ENCODE measurements at places on chromosomes 7 and 10. TPM values are rescaled to one million over a fixed set of nuclear protein-coding genes. Genes with fewer than 3 reads are reported as not detected.

DNA sequence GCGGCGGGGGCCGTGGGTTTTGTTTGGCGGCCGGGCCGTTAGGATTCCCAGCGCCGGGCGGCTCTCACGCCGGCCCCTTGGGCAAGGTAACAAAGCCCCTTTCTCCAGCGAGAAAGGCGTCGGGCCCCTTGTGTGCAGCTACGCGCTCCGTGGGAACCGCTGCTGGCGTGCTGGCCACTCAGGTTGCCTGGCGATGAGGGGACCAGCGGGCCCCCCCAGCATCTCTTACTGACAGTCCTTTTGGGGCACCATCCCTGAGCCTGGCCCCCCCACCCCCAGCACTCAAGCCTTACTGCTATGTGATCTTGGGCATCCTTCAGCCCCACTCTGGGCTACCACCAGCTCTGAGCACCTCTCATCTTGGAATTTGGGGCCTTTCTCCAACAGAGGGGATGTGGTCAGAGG lies 1.8 kb downstream of the LFNG start:
- H3K27me3 ChIP-seq = no peaks in the 10 kb centered on the region
- H3K4me3 ChIP-seq = peak overlapping the region; percentile 71
- H3K4me1 ChIP-seq = peaks cover 65% of the 10 kb centered on the region
- DNase-seq = no peak

DNA sequence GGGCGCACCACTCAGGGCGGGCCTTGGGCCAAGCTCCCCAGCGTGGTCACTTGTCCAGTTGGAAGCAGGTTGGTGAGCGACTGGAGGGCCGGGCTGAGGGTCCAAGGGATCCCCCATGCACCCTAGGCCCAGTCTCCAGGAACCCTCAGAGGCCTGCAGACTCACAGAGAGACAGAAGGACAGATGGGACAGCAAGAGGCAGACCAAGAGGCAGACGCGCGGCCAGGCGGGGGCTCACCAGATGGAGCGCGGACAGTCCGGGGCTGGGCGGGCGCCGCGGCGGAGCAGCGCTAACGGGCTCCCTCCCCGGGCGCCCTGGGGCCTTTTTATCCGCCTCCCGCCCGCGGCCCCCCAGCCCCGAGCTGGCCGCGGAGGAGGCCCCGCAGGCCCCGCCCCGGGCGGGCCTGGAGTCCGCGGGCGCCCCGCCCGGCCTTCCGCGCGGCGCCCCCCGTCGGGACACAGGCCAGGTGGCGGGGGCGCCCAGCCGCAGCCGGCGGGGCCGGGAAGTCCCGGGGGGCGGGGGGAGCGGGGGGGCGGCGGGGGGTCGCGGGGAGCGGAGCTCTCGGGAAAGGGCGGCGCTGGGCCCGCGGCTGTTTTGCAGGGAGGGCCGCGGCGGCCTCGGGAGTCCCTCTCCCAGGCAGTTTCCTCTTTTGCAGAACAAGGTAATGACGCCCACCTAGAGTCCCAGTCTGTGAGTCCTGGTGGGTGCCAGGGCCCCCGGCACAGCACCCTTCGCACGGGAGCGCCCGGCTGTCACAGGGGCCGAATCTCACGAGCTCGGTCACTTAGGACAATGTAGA lies at the start of gene LOXL4:
LOXL4 (minus strand) TSS at position 301 of the 800 bp plus-strand sequence. CDS start 5,175 bp downstream, outside the sequence.
- DNase-seq = peak; percentile 47
- no peaks in the 10 kb centered on the region for H3K36me3 ChIP-seq
- H3K27me3 ChIP-seq = peaks cover 4% of the 10 kb centered on the region
- H3K4me1 ChIP-seq = peaks cover 14% of the 10 kb centered on the region
- peak within 1 kb of the TSS; percentile 49 for H3K4me3 ChIP-seq
- no peak within 1 kb of the TSS for H3K27ac ChIP-seq

PON1 gene
- total RNA-seq = not detected

LRRTM3 gene
- not detected for total RNA-seq

DNA sequence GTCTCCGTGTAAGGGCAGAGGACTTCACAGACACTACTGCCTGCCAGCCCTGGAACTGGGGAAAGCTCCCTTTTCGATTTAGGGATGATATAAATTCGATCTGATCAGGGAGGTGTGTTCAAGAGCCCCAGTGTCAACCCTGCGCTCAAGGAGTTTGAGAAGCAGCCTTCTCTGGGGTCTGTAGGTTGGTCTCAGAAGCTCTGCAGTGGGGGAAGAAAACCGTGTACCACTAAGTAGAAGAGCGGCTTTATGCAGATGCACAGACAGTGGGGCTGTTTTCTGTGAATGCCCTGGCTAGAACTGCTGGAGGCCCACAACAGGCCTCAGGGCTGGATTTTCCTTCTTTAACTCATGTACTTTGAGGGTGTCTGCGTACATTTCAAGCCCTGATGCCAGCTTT lies 6.3 kb upstream of the TBX20 start:
- H3K4me1 ChIP-seq = no peaks in the 10 kb centered on the region
- DNase-seq = no peak
- H3K27me3 ChIP-seq = peaks cover 37% of the 10 kb centered on the region
- H3K4me3 ChIP-seq = no peak overlapping the region
- no peaks in the 10 kb centered on the region for H3K36me3 ChIP-seq

STEAP4 gene
- not detected for total RNA-seq

DNA sequence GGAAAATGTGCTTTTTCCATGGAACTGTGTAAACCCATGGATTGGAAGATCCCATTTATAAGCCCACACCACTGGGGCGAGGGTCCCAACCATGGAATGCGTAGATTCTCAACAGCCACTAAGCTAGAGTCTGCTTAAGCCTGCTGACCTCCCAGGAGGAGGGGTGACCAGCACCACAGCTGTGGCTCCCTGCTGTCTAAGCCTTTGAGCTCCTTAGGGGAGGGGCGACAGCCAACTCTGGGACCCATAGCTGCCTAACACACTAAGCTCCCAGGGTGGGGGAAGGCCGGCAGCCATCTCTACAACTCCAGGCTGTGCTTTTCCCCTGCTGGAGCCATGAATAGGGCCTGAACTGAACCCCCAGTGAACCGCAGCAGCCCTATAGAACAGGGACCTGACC lies 249.8 kb upstream of the HPS1 start:
- H3K36me3 ChIP-seq = no peaks in the 10 kb centered on the region
- no peaks in the 10 kb centered on the region for H3K4me1 ChIP-seq
- DNase-seq = no peak
- H3K4me3 ChIP-seq = no peak overlapping the region
- no peak overlapping the region for H3K27ac ChIP-seq

All from natural killer cell (primary cell).